CD4-positive, alpha-beta T cell treated with Interferon alpha-2 for 1 hour (primary cell): ENCODE measurements at places on chromosomes 11 and 22.

GRCh38 chr11:47932544-47932943, 47.8 kb upstream of the PTPRJ start:
- no peak for DNase-seq

GRCh38 chr11:13118650-13119049, 109.5 kb downstream of the RASSF10 start:
- DNase-seq: no peak

DNA sequence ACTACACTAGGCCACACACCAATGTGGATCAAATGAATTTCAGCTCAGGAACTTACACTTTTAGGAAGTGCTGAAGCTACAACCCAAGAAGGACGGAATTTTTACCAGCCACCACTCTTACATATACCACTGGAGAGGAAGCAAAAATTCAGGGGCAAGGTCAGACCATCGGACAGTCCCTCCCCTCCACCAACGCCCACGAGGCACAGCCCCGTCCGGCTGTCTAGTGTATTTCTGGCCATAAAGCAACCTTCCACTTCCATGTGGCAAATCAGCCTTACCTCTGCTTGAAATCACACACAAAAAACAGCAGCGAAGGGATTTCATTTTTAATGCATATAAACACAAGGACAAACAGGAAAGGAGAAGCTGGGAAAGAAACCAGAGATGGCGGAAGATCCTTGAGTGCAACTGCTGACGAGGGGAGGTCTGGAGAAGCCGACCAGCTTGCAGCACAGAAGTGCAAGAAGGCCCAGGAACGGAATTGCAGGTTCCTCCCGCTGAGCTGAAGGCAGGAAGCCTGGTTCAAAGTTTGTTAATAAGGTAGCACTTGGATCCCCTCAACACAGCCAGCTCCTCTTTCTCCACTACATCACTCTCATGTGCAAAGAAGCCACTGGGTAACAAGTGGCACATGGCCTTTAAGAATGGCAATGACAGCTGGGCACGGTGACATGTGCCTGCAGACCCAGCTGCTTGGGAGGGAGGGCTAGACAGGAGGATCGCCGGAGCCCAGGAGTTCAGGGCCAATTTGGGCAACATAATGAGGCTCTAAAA, 71.5 kb downstream of the SHANK2 start:
- DNase-seq: no peak

DNA sequence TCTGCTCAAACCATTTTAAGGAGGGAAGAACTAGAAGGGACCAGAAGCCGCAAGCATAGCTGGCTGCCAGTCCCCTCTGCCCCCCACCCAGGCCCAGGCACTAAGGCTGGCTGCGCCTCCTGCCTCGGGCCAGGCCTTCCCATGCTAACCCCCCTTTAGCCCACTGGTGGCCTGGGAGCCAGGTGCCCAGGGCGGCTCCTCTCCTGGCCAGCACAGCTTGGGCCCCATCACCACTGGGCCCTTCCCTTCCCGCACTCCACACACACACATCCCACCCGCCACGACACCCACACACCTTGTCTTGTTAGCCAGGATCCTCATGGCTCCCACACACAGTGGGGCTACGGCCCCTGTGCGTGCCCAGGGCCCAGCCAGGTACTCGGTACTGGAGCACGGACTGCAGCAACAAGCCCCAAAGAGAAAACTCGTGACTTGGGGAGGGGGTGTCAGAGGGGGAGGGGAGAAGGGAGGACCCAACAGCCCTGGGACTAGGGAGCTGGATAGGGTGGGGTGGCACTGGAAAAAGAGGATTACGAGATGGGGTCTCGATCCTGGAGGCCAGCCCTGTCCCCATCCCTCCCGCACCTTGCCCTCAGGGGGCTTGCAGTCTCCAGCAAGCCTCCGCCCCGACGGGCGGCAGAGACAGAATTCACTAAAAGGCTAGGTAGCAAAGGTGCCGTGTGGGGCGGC, 16.0 kb downstream of the BCL9L start:
- no peak for DNase-seq

GRCh38 chr22:28230671-28231070, 311.6 kb upstream of the PITPNB start:
- no peak for DNase-seq

DNA sequence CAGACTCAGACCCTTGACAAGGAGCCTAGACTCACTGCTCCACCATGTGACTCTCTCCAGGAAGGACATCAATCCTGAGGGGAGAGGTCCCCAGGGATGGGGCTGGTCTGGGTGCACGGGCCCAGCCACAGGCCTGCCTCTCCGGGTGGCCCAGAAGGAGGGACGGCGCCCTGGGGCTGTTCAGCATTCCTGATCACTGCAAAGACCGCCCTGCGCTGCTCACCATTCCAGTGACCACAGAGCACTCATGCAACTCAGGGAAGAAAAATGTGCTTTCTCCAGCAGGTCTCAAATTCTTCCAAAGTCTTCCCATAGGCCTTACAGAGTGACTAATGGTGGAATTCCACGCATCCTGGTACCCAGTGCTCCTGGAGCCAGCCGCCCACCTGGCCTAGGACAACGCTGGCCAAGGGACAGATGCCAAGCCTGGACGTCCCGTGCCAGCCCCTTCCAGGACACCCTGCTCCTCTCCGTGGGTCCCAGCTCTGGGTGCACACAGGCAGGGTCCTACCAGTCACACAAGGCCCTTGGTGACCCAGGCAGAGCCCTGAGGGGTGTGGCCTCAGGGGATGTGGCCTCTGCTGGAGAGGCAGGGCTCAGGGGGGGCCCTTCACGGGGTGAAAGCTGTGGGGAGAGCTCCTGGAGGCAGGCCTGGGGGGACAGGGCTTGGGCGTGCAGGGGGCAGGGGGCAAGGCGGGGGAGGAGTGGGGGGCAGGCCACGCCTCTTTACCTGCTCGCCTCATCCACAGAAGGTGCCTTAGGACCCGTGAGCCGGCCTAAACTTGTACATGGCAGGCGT, 178.8 kb downstream of the IGLL1 start:
- DNase-seq: no peak

DNA sequence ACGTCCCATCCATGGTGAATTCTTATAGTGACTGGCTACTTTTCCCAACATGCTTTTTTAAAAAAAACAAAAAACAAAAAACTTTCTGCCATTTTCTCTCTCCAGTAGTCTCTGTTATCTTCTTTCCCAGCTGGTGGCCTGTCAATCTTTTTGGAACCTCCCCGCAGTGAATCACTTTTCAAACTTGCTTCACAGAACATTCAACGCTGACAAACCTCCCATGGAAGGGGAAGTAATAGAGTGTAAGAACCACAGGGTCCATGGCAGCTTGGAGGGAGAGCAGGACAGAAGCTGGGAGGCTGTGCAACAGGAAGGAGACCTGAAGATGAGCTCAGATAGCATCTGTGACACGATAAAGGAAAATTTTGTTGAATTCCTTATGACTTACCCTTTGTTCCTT, 9.8 kb upstream of the CECR2 start:
- DNase-seq: no peak

- DNase-seq: no peak
These were observed 960.1 kb upstream of the FAT3 start for GRCh38 chr11:91264481-91264880.

- DNase-seq: no peak
These were observed 2.5 kb downstream of the RAB36 start for GRCh38 chr22:23147617-23148387.

DNA sequence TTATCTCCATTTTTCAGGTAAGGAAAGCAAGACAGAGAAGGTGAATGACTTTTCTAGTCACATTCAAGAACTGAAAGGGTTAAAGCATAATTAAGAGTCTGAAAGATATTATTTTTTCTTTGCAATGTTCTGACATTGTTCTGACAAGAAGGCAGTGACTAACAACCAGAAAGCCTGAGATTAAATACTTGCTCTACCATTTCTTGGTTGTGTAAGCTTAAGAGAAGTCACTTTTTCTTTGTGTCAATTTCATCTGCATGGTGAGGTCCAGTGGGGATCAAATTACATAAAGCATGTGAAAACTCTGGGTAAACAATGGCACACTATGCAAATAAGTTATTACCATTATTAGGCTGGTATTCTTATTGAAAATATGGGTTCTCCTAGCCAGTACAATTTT, 73.7 kb downstream of the PHF21A start:
- no peak for DNase-seq

GRCh38 chr11:107819361-107820014, 39.1 kb downstream of the SLC35F2 start:
- no peak for DNase-seq

- DNase-seq: no peak
These were observed 674 bp upstream of the BAIAP2L2 start for GRCh38 chr22:38110863-38111852.

DNA sequence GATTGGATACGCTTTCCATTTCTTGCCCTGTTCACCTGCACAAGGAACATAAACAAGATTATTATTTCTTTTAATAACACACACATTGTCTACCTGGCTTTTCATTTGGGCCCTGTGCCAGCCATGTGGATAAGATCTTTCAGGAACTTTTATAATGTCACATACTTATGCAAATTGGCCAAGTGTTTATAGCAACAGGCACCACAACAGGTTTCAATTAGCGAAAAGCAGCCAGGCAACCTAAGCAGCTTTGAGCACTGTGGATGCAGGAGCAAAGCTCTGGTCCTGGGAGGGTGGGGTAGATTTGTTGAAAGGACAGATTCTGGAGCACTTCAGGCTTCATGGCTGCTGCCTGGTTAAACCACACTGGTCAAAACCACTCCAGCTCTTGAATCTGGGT, 217.4 kb downstream of the BARX2 start:
- DNase-seq: no peak

DNA sequence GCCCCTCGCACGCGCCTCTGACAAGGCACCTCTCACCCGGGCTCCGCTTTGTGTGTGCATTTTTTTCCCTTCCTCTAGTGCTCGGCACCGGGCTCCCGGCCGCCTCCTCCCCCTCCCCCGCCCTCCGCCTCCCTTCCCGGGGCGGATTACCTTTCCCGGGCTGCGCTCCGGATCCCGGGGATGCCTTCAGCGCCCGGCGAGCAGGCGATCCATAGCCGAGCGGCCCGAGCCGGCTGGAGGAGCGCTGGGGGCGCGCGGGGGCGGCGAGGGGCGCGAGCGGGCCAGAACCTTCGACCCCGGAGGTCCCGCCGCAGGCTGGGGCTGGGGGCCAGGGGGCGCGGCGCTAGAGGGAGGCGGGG, 282 bp downstream of the MPPED2 start:
- no peak for DNase-seq

GRCh38 chr22:41078931-41079330, 13.5 kb upstream of the EP300 start:
- DNase-seq: no peak

GRCh38 chr11:9701799-9702198, 37.9 kb downstream of the SWAP70 start:
- no peak for DNase-seq

DNA sequence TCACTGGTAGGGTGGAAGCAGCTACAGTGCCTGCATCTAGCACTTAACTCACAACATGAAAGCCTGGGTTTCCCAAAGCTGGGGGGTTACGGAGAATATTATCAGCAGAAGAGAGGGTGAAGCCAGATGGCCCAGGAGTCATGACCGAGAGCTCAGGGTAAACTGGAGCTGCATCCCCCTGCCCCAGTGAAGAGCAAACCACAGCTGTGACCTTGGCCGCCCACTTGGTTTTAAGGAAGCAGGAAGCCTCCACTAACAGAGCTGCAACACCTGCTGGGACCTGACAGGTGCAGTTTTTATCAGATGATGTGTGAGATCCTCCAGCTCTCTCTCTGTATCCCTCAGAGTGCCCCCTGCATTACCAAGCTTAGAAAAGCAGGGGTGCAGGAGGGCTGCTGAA, 20.9 kb downstream of the TCP11L1 start:
- no peak for DNase-seq
